ENCODE measurements at places on chromosomes 16 and 17.

- no peaks in the 10 kb centered on the region for H3K27me3 ChIP-seq
- H3K36me3 ChIP-seq = no peaks in the 10 kb centered on the region
- DNase-seq = peak; percentile 70
- H3K4me3 ChIP-seq = no peak overlapping the region
Measured at GRCh38 chr16:35746963-35747657, 2287.7 kb downstream of the TP53TG3F start.

DNA sequence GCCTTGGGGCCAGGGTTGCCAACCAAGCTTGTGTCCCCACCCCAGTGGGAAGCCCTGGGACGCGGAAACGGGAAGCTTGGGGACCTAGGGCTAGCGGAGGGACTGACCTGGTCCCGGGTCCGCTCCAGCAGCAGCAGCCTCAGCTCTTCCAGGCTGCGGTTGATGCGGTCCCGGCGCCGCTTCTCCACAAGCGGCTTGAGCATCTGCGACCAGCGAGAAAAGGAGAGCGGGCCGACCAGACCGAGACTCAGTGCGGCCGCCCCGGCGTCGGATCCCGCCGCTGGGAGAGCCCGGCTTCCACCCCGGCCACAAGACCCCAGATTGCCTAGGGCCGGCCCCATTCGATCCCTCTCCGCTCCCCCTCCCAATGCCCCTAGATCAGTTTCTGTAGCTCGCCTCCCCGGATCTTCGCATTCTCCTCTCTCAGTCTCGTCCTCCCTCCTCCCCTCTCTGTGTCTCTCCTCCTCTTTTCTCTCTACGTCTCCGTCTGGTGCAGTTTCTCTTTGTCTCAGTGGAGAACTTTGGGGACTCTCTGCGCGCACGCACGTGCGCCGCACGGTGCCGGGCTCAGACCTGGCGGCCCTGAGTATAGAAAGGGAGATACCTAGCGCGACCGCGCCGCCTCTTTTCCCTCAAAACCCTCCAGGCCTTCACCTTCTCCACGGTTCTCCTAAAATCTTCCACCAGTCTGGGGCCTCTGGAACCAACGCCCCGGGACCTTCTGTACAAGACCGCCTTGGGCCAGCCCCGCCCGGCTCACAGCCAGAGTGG is 797 bp downstream of the HES7 start:
- no peaks in the 10 kb centered on the region for H3K36me3 ChIP-seq
- no peaks in the 10 kb centered on the region for H3K27me3 ChIP-seq
- DNase-seq = no peak
- peaks cover 70% of the 10 kb centered on the region for H3K4me1 ChIP-seq
- peak overlapping the region; percentile 98 for H3K27ac ChIP-seq

DNA sequence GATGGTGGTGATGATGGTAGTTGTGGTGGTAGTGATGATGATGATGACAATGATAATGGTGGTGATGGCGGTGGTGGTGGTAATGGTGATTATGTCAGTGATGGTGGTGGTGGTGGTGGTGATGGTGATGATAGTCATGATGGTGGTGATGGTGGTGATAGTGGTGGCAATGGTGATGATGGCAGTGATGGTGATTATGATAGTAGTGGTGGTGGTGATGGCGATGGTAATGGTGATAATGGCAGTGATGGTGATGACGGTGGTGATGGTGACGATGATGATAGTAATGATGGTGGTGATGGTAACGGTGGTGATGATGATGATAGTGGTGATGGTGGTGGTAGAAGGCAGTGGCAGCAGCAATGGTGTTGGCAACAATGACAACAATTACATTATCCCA is 55.3 kb downstream of the RBFOX3 start:
- no peaks in the 10 kb centered on the region for H3K27me3 ChIP-seq
- no peak overlapping the region for H3K4me3 ChIP-seq
- H3K4me1 ChIP-seq = no peaks in the 10 kb centered on the region
- DNase-seq = no peak
- H3K27ac ChIP-seq = no peak overlapping the region

DNA sequence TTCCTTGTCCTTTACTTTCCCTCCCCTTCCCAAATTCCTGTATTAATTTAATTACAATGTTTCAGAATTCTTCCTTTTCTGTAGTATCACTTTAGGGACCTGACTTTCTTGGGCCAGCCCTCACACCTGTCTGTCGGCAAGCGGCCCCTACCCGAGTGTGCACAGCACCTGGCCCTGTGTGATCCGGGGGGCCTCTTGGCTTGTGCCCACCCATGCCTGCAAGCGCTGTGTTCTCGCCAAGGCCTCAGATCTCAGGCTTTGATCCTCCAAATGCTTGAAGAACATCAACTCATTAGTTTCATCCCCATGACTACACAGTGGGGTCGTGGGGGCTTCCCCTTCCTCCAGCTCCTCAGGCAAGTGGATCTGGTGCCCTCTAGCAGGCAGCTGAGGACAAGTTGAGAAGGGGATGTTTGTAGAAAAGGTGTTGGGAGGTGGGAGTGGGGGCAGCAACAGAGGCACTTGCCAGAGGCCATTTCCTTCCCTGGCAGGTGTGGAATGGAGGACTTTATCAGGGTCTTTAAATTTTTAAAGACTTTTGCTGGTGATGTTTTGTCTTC is 15.7 kb upstream of the CDH3 start:
- no peaks in the 10 kb centered on the region for H3K27me3 ChIP-seq
- no peak overlapping the region for H3K4me3 ChIP-seq
- no peaks in the 10 kb centered on the region for H3K36me3 ChIP-seq
- no peak for DNase-seq

DNA sequence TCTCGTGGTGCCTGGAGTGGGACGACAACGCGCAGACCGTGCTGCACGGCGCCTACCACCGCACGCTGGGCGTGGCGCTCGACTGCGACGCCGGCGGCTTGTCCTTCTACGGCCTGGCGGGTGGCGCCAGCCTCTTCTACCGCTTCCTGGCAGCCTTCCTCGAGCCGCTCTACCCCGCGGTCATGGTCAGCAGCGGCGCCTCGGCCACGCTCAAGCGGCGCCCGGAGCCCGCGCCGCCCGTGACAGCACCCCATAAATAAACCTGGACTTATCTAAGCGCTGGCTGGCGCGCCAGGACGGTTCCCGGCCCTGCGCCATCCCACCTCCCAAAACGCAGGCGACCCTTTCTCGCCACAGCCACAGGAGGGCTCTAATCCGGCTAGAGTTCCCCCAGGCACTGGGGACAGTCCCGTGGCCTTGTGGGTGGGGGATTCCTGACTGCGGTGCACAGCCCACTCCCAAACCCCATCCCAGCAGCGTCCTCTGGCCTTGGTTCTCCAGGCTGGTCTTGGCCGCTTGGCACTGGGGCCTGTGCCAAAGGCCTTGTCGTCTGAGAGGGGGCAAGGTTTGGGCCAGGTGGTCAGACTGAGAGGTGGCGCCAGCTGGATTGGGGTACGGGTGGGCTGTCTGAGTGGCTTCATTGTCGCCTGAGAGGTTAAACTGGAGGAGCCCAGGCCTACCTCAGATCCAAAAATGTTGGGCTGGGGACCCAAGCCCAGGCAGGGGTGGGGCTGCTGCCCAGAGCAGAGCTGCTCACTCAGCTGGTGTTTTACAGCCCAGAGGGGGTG is 10.1 kb upstream of the SLC16A5 start:
- H3K4me3 ChIP-seq = peak overlapping the region; percentile 48
- H3K36me3 ChIP-seq = no peaks in the 10 kb centered on the region
- H3K27me3 ChIP-seq = no peaks in the 10 kb centered on the region
- H3K27ac ChIP-seq = peak overlapping the region; percentile 72
- no peak for DNase-seq
- H3K4me1 ChIP-seq = peaks cover 37% of the 10 kb centered on the region

- H3K4me3 ChIP-seq = no peak overlapping the region
- no peak overlapping the region for H3K27ac ChIP-seq
- no peak for DNase-seq
Measured at GRCh38 chr16:10383626-10384025, 2.2 kb upstream of the ATF7IP2 start.

DNA sequence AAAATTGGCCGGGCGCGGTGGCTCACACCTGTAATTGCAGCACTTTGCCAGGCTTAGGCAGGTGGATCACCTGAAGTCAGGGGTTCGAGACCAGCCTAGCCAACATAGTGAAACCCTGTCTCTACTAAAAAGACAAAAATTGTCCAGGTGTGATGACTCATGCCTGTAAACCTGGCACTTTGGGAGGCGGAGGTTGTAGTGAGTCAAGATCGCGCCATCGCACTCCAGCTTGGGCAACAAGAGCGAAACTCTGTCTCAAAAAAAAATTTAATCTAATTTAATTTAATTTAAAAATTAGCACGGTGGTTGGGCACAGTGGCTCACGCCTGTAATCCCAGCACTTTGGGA is 1.6 kb upstream of the HBQ1 start:
- H3K27me3 ChIP-seq = peaks cover 12% of the 10 kb centered on the region
- no peak overlapping the region for H3K4me3 ChIP-seq
- no peak overlapping the region for H3K27ac ChIP-seq
- peaks cover 24% of the 10 kb centered on the region for H3K4me1 ChIP-seq
- no peak for DNase-seq

- no peaks in the 10 kb centered on the region for H3K36me3 ChIP-seq
- H3K27ac ChIP-seq = no peak overlapping the region
- H3K4me3 ChIP-seq = no peak overlapping the region
- DNase-seq = no peak
Measured at GRCh38 chr16:1363501-1364041, 11.8 kb downstream of the GNPTG start.

DNA sequence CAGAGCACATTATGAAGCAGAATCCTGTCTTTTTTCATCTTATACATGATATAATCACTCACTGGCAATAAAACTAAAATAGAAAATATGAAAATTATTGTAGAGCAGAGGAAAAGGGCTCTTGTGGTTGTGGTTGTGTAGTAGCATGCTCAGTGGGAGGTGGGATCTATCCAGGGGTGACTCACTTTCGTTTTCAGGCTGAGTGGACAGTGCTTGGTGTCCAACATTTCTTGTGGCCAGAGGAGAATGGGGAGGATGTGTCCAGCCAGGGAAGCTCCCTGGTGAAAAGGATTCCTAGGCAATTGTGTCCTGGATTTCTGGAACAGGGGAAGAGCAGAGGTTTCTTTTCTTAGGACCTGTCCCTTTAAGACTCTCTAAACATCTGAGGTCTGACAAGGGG is 31.9 kb upstream of the CPHXL start:
- H3K36me3 ChIP-seq = no peaks in the 10 kb centered on the region
- DNase-seq = no peak
- no peak overlapping the region for H3K4me3 ChIP-seq
- H3K4me1 ChIP-seq = peaks cover 12% of the 10 kb centered on the region
- H3K27me3 ChIP-seq = no peaks in the 10 kb centered on the region
- no peak overlapping the region for H3K27ac ChIP-seq

DNA sequence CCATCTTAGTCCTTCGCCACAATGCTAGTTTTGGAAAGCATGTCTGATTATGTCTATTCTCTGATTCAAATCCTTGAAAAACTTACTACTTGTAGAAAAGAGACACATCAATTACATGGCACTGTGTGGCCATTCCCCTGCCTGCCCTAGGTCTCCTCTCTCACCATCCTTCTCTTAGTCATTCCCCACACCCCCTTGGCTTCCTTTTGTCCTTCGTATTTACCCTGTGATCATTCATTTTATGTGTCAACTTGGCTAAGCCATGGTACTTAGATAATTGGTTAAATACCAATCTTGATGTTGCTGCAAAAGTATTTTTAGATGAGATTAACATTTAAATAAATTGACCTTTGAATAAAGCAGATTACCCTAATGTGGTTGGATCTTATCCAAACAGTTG is 122.9 kb upstream of the CDH11 start:
- H3K27me3 ChIP-seq = no peaks in the 10 kb centered on the region
- H3K36me3 ChIP-seq = no peaks in the 10 kb centered on the region
- no peaks in the 10 kb centered on the region for H3K4me1 ChIP-seq
- H3K27ac ChIP-seq = no peak overlapping the region
- no peak overlapping the region for H3K4me3 ChIP-seq

DNA sequence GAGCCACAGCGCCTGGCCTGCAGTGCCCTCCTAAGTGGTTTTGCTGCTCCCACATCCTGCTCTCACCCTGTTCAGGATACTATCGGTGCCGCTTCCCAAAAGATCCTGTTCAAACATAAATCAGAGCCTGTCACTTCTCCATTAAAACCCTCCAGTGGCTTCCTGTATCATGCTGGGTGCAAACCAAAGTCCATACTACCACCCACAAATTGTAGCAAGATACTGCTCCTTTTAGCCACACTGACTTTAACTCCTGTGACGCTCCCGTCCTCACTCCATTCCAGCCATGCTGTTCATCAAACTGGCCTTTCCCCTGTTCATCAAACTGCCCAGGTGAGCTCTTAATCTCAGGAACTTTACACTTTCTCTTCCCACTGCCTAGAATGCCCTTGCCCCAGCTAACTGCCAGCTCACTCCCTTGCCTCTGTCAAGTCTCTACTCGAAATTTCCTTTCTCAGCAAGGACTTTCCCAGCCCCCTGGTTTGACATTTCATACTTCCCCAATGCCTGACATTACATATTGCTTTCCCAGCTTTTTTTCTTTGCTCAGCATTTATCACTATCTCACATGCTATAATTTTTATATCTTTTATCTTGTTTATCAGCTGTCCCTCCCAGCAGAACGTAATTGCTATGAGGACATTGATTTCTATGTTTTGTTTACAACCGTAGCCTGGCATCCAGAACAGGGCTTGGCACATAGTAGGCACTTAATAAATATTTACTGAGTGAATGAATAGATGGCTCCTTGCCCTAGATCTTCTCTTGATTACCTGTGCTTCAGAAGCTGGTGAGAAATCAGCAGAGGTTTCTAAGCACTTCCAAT is 44.3 kb upstream of the SMURF2 start:
- H3K4me3 ChIP-seq = no peak overlapping the region
- H3K4me1 ChIP-seq = peaks cover 25% of the 10 kb centered on the region
- no peak for DNase-seq
- H3K36me3 ChIP-seq = no peaks in the 10 kb centered on the region
- peak overlapping the region; percentile 23 for H3K27ac ChIP-seq
- no peaks in the 10 kb centered on the region for H3K27me3 ChIP-seq

DNA sequence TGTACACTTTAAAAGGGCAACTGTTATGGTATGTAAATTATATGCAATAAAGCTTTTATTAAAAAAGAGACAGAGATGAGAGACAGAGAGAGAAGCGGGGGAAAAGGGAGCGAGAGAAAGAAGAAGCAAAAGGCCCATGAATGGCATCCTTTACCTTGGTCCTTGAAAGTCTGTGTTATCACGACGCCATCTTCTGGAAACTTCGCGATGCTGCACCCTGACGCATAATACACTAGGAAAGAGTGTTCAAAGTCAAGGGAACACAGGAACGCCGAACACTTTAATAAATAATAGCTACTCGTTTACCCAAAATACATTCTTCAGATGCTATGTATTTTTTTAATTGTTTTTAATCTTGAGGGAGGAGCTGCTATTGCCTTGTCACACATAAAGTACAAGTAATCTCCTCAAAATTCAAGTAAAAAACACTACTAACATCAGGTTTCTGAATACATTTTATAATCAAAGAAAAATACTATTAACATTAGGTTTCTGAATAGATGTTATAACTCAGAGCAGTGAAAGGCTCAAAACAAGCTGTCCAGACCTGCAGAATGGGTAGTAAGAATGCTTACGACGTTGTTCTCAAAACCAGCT is 23.0 kb upstream of the SLC38A8 start:
- H3K36me3 ChIP-seq = no peaks in the 10 kb centered on the region
- DNase-seq = no peak
- H3K4me3 ChIP-seq = no peak overlapping the region

- no peaks in the 10 kb centered on the region for H3K27me3 ChIP-seq
- peak overlapping the region; percentile 63 for H3K27ac ChIP-seq
- H3K4me1 ChIP-seq = peaks cover 11% of the 10 kb centered on the region
- peak; percentile 98 for DNase-seq
- H3K36me3 ChIP-seq = no peaks in the 10 kb centered on the region
- no peak overlapping the region for H3K4me3 ChIP-seq
Measured at GRCh38 chr17:3754458-3755334, 31.0 kb downstream of the HASPIN start.

GRCh38 chr16:48616571-48616970 is 6.6 kb upstream of the N4BP1 start:
- no peaks in the 10 kb centered on the region for H3K27me3 ChIP-seq
- no peak overlapping the region for H3K4me3 ChIP-seq
- H3K27ac ChIP-seq = no peak overlapping the region

GRCh38 chr16:89801800-89802199 is 14.6 kb downstream of the FANCA start:
- H3K27me3 ChIP-seq = no peaks in the 10 kb centered on the region
- no peaks in the 10 kb centered on the region for H3K36me3 ChIP-seq
- H3K27ac ChIP-seq = no peak overlapping the region

All from vagina (tissue), 2 donors.